ENCODE measurements at places on chromosomes 13 and 19. TPM values are rescaled to one million over a fixed set of nuclear protein-coding genes. Genes with fewer than 3 reads are reported as not detected.

The SLC7A10 gene
- total RNA-seq, result not detected

DNA sequence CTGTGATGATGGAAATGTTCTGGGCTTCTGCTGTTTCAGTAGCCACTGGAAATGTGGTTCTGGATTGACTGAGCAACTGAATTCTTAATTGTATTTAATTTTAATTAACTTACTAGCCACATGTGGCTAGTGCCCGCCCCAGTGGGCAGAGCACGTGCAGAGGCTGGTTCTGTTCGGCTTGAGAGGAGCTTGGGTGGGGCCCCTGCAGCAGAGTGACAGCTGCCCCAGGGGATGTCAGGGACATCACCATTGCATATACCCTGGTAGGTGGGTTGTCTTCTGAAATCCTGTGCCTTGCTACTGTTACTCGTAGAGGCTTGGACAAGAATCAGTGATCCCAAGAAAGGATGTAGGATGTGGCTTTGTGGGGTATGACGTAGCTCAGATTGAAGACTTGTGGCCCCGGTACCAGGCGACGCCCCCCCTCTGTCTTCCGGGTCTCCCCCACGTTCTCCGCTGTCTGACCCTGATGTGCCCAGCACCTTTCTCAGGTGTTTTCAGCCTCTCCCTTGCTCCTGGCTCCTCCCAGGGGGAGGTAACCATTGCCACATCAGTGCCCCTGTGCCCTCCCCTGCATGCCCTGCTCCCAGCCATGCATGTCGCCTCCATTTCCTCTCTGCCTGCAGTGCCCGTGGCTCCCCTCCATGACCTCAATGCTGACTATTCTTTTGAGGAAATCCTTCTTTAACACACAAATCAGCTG, 102.6 kb upstream of the RNF113B start:
- no peak for DNase-seq

The RFPL4AL1 gene
- not detected for total RNA-seq

The RGL3 gene
- total RNA-seq, result 39.6 TPM

DNA sequence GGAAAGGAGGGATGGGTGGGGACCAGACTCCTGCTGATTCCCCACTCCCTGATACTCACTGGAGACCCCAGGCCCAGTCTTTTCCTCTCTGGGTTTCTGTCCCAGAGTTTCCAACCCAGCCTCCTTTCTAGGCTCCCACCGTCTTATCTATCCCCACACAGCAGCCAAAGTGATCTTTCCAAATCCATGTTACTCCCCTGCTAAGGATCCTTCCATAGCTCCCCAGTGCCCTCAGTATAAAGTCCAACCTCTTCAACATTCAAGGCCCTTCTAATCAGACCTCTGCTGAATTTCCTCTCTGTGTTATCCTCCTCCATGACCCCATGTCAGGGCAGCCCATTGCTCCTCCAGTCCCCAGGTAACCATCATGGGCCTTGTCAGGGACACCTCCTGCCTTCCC, 1.3 kb upstream of the TGFB1 start:
- no peak for DNase-seq
